ENCODE measurements at places on chromosomes 12 and 14.

DNA sequence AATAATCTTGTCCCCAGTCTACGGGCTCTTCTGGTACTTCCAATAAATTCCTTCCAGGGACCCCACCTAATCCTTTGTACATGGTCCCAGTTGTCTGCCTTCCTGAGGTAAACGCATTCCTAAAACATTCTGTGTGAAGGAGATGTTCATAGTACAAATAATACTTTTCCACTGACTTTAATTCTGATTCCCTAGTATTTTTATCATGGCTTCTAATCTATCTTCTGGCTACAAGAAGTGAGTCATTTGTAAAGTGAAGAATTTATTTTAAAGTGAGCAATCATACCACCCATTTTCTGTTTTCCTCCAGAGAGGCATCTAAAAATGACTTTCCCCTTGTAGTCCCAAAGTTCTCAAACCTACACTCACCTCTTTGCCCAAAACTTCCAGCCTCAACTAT, 65.9 kb upstream of the NUDT4 start:
- no peak for DNase-seq

- no peak for DNase-seq
Measured at GRCh38 chr12:93978553-93978952, 169.8 kb upstream of the PLXNC1 start.

GRCh38 chr12:99611117-99611516, 36.4 kb upstream of the GARIN6 start:
- DNase-seq = no peak

DNA sequence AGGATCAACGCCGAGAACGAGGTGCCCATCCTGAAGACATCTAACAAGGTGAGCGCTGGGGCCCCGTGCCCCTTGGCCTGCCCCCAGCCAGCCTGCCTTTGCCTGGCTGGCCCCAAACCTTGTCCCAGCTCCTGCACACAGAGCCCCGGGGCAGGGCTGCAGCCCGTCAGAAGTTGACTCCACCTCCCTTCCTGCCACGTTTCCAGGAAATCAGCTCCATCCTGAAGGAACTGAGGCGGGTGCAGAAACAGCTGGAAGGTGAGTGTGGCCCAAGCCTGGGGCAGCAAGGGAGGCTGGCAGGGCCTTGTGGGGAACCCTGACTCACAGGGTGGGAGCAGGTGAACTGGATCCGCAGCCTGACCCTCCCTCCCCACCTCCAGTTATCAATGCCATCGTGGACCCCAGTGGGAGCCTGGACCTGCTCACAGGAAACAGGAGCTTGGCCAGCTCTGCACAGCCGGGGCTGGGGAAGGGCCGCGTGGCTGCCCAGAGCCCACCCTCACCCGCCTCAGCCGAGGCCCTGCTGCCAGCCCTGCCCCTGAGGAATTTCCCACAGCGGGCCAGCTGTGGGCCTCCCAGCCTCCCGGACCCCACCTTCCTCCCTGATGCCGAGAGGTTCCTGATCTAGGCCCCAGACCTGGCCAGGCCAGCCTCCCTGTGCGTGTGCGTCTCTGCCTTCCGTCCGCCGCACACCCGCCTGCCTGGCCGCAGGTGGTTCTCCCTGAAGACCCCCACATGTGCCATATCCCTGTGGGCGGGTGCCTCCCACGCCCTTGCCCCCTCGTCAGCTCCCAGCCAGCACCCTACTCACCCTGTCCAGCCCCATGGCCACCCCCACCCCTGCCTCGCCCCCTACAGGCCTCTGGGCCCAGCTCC, 29.5 kb downstream of the CEP170B start:
- no peak for DNase-seq

DNA sequence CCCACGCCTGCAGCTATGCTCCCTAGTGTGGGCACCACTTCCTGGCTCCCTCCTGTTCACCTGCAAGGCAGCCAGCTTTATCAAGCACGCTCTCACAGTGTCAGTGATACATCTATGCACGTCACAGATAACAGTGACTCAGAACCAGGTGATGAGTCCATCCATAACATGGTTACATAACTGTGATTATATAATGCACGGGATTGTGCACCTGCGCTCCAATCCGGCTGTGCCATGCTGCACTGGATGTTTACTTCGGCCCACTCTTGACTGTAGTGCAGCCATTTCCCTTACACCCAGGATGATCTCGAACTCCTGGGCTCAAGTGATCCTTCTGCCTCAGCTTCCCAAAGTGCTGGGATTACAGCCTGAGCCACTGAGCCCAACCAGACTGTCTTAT, 38.4 kb upstream of the CEP83 start:
- DNase-seq = no peak

GRCh38 chr12:81176796-81177195, 98.9 kb downstream of the ACSS3 start:
- DNase-seq = no peak

GRCh38 chr14:75267141-75267721, 11.4 kb upstream of the FOS start:
- DNase-seq = no peak

DNA sequence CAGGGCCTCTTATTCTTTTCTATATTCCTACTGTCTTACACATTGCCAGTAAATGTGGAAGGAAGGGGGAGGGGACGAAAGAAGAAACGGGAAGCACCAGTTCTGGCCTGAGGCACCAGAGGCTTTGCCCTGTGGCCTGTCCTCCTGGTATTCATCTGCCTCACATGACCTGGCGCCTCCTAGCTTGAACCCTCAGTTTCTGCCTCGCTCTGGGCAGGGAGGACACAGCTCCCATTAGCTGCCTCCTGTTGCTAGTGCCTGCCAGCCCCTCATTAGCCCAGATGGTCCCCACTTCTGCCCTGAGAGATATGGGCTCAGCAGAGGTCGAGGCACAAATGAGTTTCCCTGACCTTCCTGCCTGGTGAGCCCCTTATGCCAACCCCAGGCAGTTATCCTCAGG, 3.0 kb upstream of the PLEKHG6 start:
- DNase-seq = no peak

GRCh38 chr12:50246873-50247612, 36.3 kb downstream of the LIMA1 start:
- no peak for DNase-seq

DNA sequence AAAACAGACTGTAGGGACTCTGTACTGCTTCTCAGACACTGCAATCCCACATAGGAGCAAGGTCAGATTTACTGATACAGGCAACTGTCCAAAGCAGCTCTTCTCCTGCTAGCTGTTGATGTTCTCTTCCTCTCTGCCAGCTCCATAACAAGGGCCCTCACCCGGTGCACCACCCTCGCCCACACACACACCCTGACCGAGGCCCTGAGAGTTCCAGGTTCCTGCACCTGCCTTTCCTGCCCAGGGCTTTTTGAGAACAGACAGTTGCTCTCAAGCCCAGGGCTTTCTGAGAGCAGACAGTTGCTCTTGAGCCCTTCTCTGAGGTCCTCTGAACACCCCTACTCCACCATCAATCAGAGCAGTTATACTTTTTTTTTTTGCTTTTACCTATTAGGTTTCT, 233.8 kb upstream of the GARIN6 start:
- DNase-seq = no peak

DNA sequence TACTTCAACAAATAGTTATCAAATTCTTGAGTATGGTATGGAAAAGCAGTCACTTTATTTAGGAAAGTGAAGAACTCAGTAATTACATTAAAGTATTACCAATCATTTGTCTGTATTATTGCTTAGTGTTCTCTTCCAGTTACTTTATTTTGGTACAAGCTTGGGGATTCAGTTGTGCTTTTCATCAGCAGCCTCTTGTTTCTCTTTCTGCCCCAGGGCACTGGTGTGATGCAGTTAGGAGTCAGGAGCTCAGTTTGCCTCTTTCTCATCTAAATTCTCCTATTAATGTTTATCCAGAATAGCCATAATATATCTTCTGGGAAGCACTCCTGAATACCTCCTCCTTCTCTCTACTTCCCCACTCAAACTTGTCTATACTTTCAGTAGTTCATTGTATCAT, 25.7 kb downstream of the PMCH start:
- DNase-seq = no peak

DNA sequence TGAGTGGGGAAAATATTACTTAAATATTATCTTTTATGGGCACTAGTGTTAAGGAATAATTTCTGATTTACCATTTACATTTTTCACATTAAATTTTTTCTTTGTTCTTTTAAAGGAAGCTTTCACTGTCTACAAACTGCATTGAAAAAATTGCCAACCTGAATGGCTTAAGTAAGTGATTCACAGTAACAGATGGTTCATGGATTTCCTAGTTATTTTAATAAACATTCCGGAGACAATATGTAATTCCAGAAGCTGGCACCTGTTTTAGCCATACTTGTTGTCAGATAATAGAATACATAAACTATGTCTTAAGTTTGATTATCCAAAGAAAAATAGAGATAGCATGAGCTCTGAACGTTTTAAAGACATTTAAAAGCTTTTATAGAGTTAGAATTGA, 17.1 kb downstream of the DNAL1 start:
- DNase-seq = no peak

DNA sequence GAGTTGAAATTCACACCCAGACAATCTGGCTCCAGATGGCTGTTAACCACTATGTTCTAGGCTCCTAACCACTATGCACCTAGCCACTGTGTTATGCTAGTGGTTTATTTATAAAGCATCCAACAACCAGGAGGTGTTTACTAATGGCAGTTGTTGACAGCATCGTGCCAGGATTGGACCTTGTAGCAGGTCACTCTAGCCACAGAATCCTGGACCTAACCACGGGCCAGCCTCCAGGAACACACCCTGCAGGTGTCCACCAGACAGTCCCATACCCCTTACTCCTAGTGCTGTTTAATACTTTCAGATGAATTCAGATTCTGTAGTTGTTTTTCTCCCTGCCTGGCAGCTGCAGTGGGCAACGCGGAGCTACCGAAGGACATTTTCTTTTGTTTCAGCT, 109.4 kb upstream of the MYL2 start:
- DNase-seq = no peak

DNA sequence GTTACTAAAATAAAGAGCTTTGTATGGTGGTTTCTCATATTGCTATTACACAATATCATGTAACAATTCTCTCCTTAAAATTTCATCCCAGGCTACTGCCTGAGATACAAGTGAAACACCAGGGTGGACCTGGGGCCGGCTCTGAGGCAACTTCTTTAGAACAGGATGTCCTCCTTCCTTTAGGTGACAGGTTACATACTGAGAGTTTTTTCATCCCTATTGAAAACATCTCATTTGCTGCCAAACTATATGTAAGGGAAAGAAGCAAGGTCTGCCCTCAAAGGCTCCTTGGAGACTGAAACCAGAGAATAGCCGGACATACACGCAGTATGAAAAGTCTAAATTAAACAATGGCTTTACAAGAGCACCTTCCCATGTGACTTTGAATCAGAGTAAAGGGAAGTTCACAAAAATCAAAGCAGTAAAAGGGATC, 139.9 kb downstream of the DUSP6 start:
- DNase-seq = no peak

DNA sequence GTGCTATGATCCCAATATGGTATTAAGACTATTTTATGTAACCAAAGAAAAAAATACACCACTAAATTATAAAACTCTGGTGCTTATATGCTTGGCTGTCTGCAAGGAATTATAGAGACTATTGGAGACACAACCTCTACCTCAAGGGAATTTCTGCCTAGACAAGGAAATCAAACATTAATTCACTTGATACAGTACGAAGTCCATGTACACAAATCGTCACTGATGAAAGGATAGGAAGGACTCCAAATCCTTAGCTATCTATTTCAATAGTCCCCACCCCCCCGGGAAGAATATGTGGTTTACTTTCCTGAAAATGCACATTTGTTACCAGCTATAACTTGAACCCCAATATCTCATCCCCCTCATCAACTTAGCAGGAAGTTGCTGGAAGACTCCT, 21.9 kb downstream of the RTN1 start:
- no peak for DNase-seq

DNA sequence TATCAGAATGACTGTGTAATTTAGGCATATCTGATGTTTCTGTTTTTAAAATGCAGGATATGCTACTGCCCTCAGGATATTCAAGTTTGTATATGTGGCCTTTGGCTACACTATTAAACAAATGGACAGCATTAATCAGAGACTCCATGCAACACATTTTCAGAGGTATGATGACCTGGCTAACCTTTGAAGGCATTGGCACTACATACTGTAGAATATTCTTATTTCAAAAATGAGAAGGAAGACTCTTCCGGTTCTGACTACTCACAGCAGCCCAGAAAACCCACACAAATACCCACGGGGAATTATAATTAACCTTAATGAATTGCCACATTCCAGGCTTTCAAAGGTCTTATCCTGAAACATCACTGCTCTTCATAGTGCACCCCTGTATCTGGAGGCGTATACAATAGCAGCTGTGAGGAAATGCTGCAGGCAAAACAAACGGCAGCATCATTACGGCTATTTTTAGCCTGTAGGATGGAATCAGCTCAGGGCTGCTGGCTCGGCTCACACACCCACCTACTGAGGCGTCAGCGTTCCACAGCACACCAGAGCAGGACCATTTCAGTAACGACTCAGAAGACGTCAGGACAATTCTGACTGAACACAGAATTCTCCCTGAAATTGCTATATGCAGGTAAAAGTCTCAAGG, 648.5 kb downstream of the RPS29 start:
- DNase-seq = no peak

- no peak for DNase-seq
Measured at GRCh38 chr14:67514650-67515385, 18.3 kb upstream of the PLEKHH1 start.

DNA sequence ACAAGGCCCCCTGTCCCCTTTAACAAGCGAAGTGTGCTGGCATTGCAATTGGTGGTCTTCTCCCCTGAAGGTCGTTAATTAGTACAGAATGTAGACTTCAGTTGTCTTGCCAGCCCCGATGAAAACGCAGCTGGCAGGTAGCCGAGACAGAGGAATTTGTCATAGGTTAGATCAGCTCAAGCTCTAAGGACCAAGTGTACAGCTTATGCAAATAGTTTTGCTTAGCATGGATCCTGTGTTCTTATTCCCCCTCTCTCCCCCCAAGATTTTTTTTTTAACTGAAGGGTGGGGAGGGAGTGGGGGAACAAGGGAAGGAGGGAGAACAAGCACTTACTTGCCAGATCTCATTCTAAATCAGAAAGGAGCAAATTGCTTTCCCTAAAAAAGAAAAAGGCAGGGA, 58.6 kb upstream of the PARP11 start:
- DNase-seq = no peak

DNA sequence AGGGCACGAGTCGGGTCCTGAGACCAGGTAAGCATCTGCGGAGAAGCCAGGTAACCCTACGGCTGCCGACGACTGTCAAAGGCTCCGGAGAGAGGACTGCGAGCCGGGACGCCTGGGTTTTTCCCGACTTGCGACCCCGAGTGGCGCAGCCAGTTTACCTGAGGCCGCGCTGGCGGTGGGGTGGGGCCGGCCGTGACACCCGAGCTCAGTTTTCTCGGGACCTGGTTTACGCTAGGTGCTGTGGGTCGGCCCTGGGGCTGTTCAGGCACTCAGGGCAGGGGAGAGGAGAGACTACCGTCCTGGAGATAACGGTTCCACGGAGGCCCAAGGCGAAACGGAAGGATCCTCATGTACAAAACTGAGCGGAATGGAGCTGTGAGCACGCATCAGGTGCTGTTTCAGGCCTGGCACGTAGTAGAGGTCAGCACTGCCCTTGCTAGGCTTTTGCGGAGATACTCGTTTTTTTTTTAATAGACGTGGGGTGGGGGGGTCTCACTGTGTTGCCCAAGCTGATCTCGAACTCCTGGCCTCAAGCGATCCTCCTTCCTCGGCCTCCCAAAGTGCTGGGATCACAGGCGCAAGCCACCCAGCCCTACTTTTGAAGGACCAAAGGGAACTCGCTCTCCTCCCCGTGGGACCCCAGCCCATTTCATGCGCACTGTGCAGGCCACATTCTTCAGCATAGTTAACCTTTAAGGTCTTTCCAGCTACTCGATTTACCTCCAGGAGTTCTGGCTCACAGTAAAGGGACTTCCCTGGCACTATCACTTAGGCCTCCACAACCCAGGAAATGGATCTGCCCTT, 471 bp downstream of the MTRFR start:
- no peak for DNase-seq

- no peak for DNase-seq
Measured at GRCh38 chr14:30303350-30303749, 255.6 kb upstream of the G2E3 start.
